ENCODE measurements at places on chromosomes 16 and 17. TPM values are rescaled to one million over a fixed set of nuclear protein-coding genes. Genes with fewer than 3 reads are reported as not detected.

TOP2A gene
- 1.7 TPM for polyA plus RNA-seq

CACNA1G gene
- not detected for polyA plus RNA-seq

MYH13 gene
- not detected for polyA plus RNA-seq

WDR45B gene
- polyA plus RNA-seq: 49.2 TPM

PFN1 gene
- 1,439 TPM for polyA plus RNA-seq

FOXL1 gene
- polyA plus RNA-seq: not detected

RNF157 gene
- polyA plus RNA-seq: 0.21 TPM

TP53TG3C gene
- not detected for polyA plus RNA-seq

PPP1R27 gene
- 0.18 TPM for polyA plus RNA-seq

Data from naive B cell (primary cell).